ENCODE measurements at places on chromosomes 11 and 22. TPM values are rescaled to one million over a fixed set of nuclear protein-coding genes. Genes with fewer than 3 reads are reported as not detected.

The SYT12 gene
- total RNA-seq = not detected

The MS4A3 gene
- total RNA-seq = not detected

The TRPM5 gene
- 4.9 TPM for total RNA-seq

The PRRG4 gene
- total RNA-seq = 24.6 TPM

The HBE1 gene
- total RNA-seq = not detected

The IL17REL gene
- total RNA-seq = 1.9 TPM

The LRFN4 gene
- total RNA-seq = 52.3 TPM

The PLA2G3 gene
- total RNA-seq = not detected

The SEPTIN3 gene
- total RNA-seq = 0.48 TPM

The SLC37A2 gene
- 7.6 TPM for total RNA-seq

The LGALS12 gene
- not detected for total RNA-seq

The TRIM49 gene
- not detected for total RNA-seq

The TSPO gene
- 452 TPM for total RNA-seq

The NXPE2 gene
- total RNA-seq = 29.1 TPM

The APOC3 gene
- 5.3 TPM for total RNA-seq

The NLRP6 gene
- total RNA-seq = not detected

The PLEKHB1 gene
- total RNA-seq = 9.8 TPM

The AQP11 gene
- total RNA-seq = 9.2 TPM

The C1QTNF6 gene
- 68.8 TPM for total RNA-seq

The MS4A7 gene
- total RNA-seq = 25.7 TPM

The CSTF3 gene
- total RNA-seq = 167 TPM

The APLNR gene
- not detected for total RNA-seq

The SAA2 gene
- not detected for total RNA-seq

The NLRX1 gene
- 16.4 TPM for total RNA-seq

The C1QTNF5 gene
- 7.6 TPM for total RNA-seq

The RHOD gene
- total RNA-seq = 54.6 TPM

The TEX54 gene
- not detected for total RNA-seq

The WBP2NL gene
- 12.0 TPM for total RNA-seq

Data from transverse colon (tissue), 4 donors.